Suppressor macrophage treated with lipopolysaccharide for 4 hours (primary cell): ENCODE measurements at places on chromosomes 13 and 19.

GRCh38 chr13:93751117-93751516 is 524.5 kb downstream of the GPC6 start:
- no peak for DNase-seq

DNA sequence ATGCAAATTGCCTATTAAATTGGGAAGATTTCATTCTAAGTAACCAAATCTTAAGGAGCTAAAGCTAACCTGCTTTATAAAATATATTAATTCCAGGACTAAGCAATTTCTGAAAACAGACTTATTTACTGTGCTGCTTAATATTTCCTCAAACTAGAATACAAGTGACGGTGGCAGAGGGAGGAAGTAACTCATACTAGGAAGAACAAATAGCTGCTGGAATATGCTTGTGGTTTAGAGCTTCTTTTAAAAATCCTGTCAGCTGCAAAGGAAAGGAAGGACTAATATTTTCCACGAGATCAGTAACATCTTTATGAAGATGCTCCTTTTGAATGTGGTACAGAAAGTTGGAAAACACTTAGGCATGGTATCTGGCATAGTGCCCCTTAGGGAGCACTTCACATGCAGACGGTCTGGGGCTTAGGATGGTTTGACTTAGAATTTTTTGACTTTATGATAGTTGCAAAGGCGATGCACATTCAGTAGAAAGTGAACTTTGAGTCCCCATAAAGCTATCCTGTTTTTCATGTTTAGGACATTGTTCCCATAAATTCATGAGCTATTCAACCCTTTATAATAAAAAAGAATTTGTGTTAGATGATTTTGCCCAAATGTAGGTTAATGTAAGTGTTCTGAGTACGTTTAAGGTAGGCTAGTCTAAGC is 3.4 kb upstream of the HNRNPA1L2 start:
- peak; percentile 13 for DNase-seq

- DNase-seq, result no peak
Measured at GRCh38 chr19:2850256-2850925, 9.1 kb downstream of the ZNF555 start.

- DNase-seq, result peak; percentile 63
Measured at GRCh38 chr13:27427641-27428040, 3.2 kb downstream of the GTF3A start.

- DNase-seq, result no peak
Measured at GRCh38 chr13:80577926-80578670, 237.2 kb upstream of the SPRY2 start.

DNA sequence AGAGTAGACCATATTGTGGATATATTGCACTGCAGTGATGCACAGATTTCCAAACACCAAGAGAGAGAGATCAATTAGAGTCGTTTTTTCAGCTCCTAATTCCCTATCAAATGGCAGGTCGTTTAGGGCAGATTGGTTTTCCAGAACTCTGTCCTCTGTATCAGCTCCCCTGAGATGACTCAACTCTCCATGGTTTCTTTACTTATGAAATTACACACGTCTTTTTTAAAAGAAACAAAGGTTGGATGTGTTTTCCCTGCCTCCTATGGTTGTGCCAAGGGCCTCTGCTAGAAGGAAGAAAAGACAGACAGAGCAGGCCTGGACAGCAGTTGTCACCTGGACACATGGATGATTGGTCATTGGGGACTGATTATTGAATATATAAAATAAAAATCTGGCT is 478.1 kb upstream of the NBEA start:
- no peak for DNase-seq

DNA sequence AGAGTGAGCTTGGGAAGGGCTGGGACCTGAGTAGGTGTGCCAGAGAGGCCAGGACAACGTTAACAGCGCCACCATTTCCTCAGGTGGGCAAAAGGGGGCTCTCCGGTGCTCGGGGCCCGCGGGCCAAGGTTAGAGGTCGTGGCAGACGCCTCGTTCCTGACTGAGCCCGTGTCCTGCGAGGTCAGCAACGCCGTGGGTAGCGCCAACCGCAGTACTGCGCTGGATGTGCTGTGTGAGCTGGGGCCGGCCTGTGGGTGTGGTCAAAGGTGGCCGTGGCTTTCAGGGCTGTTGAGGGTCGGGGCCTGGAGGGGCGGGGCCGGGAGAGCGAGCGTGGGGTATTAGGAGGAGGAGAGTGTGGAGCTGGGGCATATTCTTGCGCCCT is 3.7 kb downstream of the KIRREL2 start:
- DNase-seq, result no peak

GRCh38 chr13:33873251-33873908 is 55.4 kb downstream of the RFC3 start:
- no peak for DNase-seq

- DNase-seq, result no peak
Measured at GRCh38 chr19:13727798-13728197, 36.5 kb upstream of the MRI1 start.

- DNase-seq, result no peak
Measured at GRCh38 chr19:879711-880438, 13.1 kb downstream of the MED16 start.

DNA sequence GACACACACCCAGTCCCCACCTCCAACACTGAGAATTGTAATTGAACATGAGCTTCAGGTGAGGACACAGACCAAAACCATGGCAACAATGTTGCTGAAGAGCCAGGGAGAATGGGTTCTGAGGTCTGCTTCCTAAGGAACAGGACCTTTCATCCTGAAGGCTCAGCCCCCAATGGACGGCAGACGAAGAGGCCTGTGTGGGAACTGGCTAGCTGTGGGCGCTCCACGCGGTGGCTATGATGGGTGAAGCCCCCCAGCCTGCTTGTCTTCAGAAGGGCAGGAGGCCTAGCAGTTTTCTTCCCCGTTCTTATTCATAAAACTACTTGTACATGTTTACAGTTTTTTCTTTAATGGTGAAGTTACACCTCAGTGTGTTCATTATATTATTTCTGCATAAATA is 136.1 kb upstream of the SPACA7 start:
- no peak for DNase-seq

DNA sequence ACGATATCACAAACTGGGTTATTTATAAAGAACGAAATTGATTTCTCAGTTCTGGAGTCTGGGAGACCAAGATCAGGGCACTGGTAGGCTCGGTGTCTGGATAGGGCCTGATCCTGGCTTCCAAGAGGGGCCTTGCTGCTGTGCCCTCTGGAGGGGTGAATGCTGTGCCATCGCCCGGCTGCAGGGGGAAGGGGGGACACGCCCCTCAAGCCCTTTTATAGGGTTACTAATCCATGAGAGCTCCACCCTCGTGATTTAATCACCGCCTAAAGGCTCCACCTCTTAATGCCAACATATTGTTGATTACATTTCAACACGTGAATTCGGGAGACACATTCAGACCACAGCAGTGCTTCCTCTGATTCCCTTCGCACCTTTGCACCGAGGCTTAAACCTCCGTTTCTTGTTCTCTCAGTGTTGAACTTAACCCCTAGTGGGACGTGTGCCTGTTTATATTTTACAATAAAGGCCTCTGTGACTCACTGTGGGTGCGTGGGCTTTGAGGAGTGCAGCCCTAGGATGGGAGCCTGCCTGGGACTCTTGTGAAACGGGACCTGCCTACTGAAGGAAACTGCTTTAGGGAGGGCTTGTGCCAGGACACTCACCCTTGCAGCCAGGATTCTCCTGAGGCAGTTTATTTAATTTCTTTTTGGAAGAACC is 52.4 kb upstream of the SPATA13 start:
- DNase-seq, result no peak
